ENCODE measurements at places on chromosomes 5 and 9.

GRCh38 chr5:146852089-146852488, 26.5 kb downstream of the PPP2R2B start:
- no peak for DNase-seq

DNA sequence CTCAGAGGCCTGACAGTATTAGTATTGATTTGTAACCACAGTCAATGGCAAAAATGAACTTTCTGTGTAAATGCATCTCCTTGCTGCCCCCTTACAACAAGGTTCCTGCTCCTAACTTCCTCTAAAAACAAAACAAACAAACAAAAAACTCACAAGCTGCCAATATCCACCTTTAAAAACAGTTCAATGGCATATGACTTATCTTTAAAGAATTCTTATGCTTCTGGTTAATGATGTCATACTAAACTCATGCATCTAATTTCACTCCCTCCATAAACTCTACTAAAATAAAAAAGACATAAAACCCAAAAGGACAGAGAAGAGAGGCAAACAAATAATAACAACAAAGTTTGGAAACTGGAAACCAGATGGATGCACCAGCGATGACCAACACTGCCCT, 9.0 kb upstream of the OR1N1 start:
- DNase-seq: no peak

GRCh38 chr9:19934301-19934871, 145.5 kb upstream of the SLC24A2 start:
- no peak for DNase-seq

- DNase-seq: no peak
Observed at GRCh38 chr5:109876941-109877669, 187.4 kb downstream of the MAN2A1 start.

- DNase-seq: no peak
Observed at GRCh38 chr5:119597728-119598298, 31.5 kb upstream of the FAM170A start.
